ENCODE measurements at places on chromosomes 7 and 10.

GRCh38 chr7:20541608-20542349 is 73.7 kb upstream of the ABCB5 start:
- no peak for DNase-seq

DNA sequence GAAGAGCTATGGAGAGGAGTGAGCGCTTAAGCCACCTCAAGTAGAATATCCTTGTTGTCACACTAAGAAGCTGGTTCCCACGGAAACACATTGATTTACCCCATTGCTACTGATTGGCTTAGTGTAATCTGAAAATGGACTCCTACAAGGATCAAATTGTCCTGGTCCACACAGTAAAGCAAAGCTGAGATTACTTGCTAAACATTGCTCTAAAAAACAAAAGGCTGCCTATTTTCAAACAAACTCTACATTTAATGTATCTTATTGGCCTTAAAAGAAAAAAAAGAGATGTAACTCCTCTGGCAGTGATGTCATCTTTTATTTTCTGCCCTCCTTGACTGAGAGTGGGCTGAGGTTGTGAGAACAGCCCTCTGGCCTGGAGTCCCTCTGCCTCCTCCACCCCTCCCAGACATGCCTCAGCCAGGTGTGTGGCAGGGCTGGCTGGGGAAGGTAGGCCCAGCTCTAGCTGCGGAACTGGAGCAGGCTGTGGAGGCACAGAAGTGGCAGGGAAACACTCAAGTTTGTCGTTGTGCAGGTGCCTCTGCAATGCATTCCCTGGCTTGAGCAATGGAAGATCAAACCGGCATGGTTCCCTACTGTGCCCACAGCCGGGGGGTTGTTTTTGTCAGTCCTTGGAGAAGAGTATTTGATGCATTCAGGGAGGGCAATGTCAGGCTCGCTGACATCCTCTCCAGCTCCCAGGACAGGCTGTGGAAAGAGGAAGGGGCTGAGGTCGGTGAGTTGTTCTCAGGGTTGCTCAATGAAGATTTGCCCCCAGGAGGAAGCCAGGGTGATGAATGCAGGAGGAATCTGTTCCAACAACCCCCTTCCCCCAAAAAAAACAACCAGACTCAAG is 9.1 kb downstream of the KLF6 start:
- no peak for DNase-seq

GRCh38 chr7:151552352-151553028 is 32.8 kb upstream of the RHEB start:
- DNase-seq = no peak

DNA sequence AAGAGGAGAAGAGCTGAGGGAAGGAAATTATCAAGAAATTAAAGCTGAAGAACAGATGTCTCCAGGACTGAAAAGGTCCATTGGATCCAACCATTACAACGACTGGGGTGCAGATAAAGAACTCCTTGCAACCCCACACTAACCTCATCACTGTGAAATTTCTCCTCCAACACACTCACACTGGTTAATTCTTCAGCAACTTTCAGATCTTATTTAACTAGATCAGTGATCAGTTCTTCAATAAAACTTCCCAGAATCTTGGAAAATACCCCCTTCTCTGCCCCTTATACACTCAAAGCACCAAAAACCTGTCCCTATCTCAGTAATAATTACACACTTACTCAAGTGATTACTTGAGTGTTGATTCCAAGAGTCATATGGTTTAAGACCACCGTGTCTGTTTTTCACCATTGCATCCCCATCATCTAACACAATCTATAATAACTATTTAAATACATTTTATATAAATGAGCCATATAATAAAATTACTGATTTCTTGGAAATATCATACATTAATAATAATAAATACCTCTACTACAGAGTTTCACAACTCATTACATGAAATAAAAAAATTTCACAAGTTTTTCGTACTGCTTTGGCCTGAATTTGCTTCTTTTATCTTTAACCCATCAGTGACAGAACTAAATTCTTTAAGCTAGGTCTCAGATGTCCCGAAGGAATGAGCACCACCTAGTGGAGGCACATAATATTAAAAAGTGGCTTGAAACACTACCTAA is 123.7 kb downstream of the MPP7 start:
- no peak for DNase-seq

- no peak for DNase-seq
Observed at GRCh38 chr7:128904381-128905197, 5.9 kb downstream of the KCP start.

DNA sequence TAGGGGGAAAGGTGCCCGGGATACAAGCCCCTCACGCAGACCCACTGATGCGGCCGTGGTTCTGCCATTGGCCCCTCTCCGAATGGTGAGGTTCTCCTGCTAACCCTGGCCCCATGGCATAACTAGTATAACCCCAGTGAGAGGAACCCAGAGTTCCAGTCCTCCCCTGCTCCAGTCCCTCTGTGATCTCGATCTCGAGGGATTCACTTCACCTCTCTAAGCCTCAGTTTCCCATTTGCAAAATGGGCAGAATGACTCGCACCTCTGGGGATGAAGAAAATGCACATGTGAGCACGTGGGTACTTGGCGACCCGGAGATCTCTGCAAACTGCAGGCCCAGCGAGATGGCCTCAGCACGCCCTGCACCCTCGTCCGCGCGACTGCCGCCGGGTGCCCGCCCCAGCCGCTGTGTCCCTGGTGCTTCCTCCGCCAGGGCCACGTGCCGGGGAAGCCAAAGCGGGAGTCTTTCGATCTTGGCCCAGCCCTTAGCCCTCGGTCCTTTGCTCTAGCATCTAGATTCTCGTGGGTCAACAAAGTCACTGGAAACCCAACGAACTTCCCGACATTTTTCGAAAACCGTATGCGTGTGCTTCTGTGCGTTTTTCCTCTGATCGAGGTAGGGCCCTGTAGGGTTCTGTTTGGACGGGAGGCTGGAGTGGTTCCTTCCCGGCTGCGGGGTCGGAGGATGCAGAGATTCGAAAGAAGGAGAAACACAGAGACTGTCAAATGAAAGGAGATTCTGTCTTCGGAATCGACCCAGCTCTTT is 169.8 kb downstream of the UBE2H start:
- no peak for DNase-seq

DNA sequence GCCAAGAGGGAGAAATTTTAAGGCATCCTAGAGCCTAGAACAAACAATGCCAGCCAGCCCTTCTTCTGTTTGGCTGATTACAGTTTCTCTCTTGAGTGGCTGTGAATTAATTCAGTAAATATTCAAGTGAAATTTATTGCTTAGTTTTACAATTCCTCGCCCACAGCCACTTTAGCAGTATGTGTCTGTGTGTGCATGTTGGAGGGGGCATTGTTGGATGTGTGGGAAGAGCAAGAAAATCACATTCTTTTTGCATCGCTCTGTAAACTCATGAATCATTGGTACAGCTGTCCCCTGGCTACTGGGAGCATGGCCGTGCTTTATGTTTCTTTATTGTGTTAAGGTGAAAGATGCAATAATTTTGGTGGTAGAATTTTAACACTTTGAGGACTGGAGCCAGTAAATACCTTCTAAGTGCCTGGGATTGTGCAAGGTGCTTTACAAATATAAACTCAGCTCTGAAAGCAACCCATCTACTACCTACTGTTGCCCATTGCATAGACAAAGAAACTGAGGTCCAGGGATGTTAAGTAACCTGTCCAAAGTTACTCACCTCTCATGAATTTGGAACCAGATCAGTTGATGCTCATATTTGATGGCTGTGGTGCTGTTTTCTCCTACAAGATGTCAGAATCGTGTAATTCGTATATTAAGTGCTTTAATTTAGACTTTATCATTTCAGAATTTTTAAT is 89.9 kb upstream of the BTBD16 start:
- DNase-seq = no peak

GRCh38 chr7:50203521-50203920 is 101.0 kb upstream of the IKZF1 start:
- no peak for DNase-seq

DNA sequence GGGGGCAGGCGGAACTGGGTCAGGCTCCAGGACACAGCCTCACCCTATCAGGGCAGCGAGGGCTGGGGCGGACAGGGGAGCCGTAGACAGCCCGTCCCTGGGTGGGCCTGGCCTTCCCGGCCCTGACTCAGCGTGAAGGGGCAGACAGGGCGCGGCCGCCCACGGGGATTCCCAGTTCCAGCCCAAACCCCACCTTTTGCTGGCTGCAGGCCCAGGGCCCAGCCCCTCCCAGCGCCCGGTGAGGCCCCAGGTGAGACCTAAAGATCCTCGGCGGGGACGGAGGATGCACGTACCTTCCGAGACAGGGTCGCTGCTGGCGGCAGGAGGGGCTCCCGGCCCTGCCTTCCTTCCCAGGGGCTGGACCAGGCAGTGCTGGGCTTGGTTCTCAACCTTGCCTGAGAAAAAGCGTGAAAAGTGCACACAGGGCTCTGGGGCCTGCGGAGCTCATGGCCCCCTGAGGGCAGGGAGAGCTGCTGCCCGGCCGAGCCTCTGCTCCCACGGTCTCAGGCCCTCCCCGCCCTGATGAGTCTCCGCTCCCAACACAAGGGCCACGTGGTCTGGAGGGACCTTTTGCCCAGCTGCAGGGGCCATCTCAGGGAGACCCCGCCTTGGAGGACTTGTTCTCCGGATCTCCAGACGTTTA is 43.9 kb upstream of the DNAJB6 start:
- DNase-seq = no peak

- DNase-seq = no peak
Observed at GRCh38 chr10:127117125-127117524, 79.3 kb downstream of the INSYN2A start.

GRCh38 chr7:118449797-118450567 is 225.5 kb downstream of the ANKRD7 start:
- DNase-seq = no peak

GRCh38 chr10:102701272-102701671 is 12.9 kb downstream of the ARL3 start:
- no peak for DNase-seq

DNA sequence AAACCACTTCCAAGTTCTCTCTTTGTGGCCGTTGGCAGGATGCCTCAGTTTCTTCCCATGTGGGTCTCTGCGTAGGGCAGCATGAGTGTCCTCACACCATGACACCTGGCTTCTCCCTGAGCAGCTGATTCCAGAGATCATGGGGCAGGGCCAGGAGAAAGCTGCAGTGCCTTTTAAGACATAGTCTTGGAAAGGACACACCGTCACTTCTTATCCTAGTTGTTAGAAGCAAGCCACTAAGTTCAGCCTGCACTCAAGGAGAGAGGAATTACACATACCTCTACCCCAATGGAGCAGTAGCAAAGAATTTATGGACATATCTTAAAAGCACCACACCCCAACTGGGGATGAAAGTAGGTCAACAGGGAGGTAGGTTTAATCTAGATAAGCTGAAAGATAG is 16.4 kb downstream of the NODAL start:
- DNase-seq = no peak

GRCh38 chr7:139753693-139754111 is 24.1 kb downstream of the HIPK2 start:
- no peak for DNase-seq

GRCh38 chr7:155263581-155264143 is 34.0 kb upstream of the INSIG1 start:
- no peak for DNase-seq

- no peak for DNase-seq
Observed at GRCh38 chr7:121449329-121449728, 53.2 kb upstream of the FAM3C start.

GRCh38 chr10:17278607-17279240 is 50.7 kb downstream of the VIM start:
- no peak for DNase-seq

DNA sequence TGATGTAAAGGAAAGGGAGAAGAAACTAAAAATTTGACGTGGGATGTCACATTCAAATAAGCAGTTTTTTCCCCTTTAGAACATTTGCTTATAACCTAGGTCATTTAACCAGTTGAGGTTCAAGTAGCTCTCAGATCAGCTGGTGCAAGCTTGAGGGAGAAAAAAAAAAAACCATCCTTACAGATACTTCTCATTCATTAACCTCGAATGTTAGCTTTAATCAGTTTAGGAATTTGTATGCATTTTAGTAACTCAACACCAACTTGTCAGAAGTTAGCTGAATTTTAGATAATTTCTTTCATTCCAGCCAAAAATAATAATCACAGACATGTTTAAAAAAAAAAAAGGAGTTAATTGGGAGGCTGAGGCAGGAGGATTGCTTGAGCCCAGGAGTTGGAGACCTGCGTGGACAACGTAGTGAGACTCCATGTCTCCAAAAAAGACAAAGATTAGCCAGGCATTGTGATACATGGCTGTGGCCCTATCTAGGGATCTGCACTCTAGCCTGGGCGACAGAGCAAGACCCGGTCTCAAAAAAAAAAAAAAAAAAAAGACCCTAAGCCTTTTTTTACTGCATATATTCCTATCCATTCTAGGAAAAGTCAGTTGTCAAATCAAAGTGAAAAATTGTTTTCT is 46.2 kb downstream of the BMPR1A start:
- no peak for DNase-seq

DNA sequence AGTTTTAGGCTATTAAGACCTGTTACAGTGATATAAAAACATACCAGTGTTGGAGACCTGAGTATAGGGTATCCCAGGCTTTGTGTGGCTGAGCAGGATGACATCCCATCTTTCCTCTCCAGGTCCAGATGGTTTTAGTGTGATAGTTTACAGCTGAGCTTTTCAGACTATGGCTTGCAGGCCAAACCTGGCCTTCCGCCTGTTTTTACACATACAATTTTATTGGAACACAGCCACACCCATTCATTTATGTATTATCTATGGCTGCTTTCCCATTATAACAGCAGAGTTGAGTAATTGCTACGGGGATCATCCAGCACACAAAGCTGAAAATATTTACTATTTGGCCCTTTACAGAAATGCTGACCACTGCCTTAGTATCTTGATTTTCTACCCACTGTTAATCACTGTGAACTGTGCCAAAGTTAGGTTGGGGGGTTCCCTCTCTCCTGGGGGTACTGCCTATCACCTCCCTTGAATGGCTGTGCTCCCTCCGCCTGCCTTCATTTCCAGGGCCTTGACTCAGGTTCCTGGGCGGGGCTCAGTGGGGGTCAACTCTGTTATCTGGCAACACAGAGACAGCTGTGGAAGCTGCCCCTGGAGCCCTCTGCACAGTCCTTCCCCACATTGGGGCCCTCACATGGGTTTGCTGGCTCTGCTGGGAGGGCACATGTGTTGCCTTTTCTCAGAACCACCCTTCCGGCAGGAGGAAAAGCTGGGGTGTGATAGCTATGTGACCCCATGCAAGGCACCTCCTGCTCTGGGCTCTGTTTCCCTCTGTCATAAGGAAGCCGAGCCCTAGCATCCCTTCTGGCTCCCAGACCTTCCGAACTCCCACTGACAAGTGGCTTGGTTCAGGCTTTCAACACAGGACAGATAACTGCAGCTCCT is 40.3 kb upstream of the SH2D4B start:
- DNase-seq = no peak

DNA sequence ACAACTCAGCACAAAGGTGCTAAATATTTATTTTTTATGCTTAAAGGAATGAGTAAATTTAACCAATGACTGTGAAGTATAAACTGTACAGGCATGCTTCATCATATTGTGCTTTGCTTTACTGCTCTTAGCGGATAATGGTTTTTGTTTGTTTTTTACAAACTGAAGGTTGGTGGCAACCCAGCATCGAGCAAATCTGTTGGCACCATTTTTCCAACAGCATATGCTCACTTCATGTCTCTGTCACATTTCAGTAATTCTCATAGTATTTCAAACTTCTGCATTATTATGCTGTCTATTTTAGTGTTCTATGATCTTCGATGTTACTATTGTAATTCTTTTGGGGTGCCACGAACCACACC is 22.8 kb downstream of the BRAF start:
- no peak for DNase-seq
